DMS 273 treated with DMSO at 0.1 percent for 48 hours (cell line): ENCODE measurements at places on chromosomes 7 and 10.
A peak's percentile ranks its signal among the peaks of the same experiment; 100 is the strongest.

- no peak for DNase-seq
Measured at GRCh38 chr7:42407833-42408232, 170.8 kb upstream of the GLI3 start.

GRCh38 chr10:106592396-106592795 is 572.1 kb downstream of the SORCS1 start:
- DNase-seq = no peak

DNA sequence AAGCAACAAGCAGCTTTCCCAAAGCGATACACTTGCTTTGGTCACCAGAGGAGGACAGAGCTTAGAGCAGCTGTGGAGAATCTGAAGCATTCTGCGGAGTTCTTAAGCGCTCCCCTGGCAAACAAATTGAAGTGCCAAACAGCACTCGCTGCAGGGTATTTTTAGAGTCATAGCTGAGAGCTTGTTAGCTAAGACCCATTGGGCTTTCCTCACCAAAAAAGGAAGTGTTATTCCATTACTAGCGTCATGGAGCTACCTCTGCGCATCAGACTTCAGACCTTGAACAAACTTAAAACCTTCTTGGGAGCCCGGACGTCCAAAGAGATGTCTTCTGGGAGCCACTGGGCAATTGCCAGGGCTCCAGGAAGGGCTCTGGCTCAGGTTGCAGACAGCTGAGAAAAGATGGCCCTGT is 23.2 kb upstream of the BMPR1A start:
- no peak for DNase-seq

GRCh38 chr10:10270126-10271050 is 747.3 kb upstream of the CELF2 start:
- DNase-seq = no peak

GRCh38 chr10:74164716-74165529 is 13.9 kb downstream of the ADK start:
- DNase-seq = no peak

GRCh38 chr10:7505196-7505595 is 94.4 kb upstream of the SFMBT2 start:
- DNase-seq = no peak

DNA sequence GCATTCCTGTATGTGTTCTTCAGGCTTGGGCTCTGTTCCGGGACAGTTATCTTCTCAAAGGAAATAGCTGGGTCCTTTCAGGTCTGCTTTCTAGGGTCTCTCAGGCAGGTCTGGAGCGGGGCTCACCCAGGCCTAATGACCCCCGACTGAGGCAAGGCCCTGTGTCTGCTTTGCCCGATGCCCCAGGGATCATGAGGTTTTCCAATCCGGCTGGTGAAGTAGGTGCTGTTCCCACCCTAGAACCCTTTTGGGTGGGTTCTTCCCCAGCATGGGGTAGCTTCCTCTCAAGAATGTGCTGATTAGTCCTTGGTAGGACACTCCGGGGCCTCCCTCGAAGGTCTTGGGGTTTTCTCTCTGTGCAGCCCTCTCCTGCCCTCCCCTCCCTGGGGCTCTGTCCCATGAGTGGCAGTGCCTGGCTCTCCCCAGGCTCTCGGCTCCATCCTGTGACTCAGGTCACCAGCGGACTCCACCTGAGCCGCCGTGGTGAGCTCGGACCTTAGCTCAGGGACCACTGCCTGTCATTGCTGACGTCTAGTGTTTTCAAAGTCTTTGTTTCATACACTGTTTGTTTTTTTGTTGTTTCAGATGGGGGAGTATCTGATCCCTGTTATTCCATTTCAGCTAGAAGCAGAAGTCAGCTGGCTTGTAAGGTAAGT is 71.0 kb upstream of the NKX6-2 start:
- no peak for DNase-seq

GRCh38 chr10:70648427-70648826 is 23.9 kb upstream of the ADAMTS14 start:
- DNase-seq = no peak

- no peak for DNase-seq
Measured at GRCh38 chr10:24363070-24363469, 154.1 kb downstream of the KIAA1217 start.

GRCh38 chr7:181738-182137 is 10.6 kb upstream of the FAM20C start:
- no peak for DNase-seq

- DNase-seq = no peak
Measured at GRCh38 chr7:116316838-116317628, 106.7 kb downstream of the TES start.

GRCh38 chr7:3568516-3568915 is 267.5 kb downstream of the SDK1 start:
- no peak for DNase-seq

DNA sequence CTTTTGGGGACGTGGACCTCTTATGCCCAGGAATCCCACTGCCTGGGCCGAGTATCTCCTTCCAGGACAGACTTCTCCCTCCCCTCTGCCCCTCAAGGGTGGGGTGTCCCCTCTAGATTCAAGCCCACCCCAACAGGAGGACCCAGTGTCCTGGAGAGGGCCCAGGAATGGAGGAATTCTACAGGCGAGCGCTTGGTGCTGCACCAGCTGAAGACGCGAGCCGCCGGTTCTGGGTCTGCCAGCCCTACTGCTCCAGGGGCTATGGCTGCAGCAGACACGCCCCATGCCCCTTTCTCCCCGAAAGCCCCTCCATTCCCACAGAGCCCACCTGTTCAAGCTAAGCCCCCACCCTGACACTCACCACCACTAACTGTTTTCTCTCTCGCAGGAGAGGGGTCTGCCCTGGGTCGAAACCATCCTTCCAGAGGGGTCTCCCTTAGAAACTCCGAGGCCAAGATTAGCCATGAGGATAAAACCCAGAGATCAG is 8.6 kb downstream of the CRYGN start:
- no peak for DNase-seq

DNA sequence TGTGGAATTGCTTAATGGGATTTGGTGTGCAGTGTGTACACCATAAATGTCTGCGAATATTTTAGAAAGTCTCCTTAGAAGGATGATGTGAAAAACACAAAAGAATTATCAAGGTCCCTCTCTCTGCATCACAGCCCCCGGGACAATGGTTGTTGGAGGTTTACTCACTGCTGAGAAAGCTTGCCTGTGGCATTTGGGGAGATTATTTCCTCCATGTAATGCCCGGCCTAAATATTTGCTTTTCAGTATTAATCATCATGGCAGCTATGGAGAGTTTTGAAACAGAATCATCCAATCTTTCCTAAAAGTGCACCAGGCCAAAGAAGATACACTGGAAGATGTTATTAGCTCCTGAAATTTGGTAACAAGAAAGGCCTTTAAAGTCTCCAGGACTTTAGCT is 113.8 kb upstream of the ADCY1 start:
- DNase-seq = no peak

- DNase-seq = no peak
Measured at GRCh38 chr10:88565072-88565471, 18.0 kb downstream of the RNLS start.

- DNase-seq = peak; percentile 49
Measured at GRCh38 chr7:41698726-41699125, 4.2 kb downstream of the INHBA start.

DNA sequence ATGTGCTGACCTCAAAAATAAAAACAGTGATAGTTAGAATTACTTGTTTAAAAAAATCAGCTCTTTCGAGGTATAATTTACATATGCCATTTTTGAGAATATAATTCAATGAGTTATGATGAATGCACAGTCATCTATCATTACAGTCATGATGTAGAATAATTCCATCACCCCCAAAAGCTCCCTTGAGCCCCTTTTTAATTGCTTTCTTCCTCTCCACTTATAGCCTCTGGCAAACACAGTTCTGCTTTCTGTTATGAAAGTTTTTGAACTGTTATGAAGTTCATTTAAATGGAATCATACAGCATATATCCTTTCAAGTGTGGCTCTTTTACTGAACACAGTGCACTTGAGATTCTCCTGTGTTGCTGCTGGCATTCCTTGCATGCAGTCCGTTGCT is 41.4 kb downstream of the PRTFDC1 start:
- DNase-seq = no peak

GRCh38 chr10:72106154-72106849 is 18.0 kb upstream of the SPOCK2 start:
- no peak for DNase-seq

DNA sequence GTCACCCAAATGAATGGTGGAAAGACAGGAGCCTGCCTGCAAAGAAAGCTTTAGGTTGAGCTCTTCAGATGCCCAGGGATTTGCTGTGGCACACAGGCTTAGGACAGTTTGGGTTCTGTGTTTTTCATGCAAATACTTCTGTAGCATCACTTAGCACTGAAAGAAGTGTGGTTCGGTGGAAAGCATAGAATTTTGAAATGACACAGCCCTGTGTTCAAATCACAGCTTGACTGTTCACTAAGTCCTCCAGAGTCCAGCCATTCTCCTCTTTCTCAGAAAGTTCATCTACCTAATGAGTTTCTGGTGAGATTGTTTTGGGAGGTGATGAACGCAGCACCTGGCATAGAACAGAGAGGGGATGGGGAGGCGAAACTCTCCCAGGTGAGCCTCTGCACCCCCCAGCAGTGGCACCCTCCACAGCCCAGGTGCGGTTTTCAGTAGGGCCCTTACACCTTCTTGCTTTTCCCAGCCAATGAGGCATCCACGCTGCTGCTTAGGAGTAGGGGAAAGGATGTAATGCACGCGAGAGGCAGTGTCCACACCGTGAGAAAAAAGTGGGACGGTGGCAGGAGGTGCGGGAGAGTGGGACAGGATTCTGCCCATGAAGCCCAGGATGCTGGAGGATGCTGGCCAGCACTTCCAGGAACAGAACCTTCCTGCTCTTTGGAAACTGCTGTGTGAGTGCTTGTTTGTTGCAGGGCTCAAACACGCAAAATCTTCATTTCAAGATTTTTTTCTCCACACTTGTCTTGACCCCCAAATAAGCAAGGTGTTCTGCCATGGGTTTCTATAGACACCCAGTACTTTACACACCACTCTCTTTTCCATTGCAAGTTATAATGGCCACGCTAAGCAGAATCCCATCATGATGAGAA is 11.6 kb downstream of the EN2 start:
- DNase-seq = no peak

DNA sequence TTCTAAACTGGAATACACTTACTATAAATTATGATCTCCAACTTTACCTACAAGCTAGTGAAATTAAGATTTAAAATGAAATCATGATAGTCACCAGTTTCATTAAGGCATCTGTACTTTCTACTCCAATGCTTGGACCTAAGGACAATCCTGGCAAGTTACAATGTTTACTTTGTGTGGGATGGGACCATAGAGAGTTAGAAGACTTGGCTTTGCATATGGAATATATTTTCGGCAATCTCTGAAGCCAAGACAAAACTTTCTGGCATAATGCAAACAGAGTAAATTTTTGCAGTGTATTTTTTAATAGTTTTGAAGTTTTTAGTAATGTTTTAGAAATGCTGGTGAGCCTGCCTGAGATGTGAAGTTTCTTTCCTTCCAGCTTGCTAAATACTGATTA is 248.9 kb downstream of the ABCA13 start:
- DNase-seq = no peak

DNA sequence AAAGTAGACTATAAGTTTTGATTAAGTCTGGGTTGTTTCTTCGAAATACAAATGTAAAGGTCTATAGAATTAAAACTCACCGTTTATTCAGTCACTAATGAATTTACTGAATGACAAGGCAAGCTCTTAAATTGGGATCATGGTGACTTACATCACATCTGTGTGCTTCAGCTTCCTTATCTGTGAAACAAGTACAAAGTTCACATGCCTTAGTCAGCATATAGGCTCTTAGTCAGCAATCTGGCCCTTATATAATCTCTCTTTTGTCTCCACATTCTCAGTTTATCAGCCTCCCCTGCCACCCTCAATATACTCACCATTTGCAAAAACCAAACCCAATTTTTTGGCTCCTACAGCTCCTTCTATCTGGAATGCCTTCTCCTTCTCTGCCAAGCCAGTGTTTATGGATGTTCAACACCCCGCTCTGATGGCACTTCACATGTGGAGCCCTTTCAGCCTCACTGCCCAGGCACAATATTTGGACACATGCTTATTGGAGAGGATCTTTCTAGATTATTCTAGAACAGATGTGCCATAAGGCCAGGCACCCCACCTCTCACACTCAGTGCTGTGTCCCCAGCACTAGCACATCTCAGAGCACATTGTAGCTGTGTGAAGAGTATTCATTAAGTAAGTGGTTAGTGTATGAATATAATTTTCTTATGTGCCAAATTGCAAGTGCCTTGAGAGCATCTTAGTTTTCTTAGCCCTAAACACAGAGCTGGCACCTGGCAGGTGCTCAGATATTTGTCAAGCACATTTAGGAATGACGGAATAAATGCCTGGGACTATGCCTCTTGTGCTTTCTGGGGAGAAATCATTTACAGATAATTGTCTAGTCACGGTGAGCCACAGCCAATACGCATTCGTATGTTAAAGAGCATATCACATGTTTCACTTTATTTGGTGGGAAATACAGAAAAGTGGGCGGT is 9.8 kb upstream of the LAMB1 start:
- DNase-seq = no peak

- DNase-seq = no peak
Measured at GRCh38 chr10:99571816-99572215, 39.1 kb downstream of the NKX2-3 start.

- no peak for DNase-seq
Measured at GRCh38 chr10:75294031-75294437, 58.3 kb upstream of the COMTD1 start.

- no peak for DNase-seq
Measured at GRCh38 chr10:104113376-104113956, 8.5 kb upstream of the SFR1 start.

DNA sequence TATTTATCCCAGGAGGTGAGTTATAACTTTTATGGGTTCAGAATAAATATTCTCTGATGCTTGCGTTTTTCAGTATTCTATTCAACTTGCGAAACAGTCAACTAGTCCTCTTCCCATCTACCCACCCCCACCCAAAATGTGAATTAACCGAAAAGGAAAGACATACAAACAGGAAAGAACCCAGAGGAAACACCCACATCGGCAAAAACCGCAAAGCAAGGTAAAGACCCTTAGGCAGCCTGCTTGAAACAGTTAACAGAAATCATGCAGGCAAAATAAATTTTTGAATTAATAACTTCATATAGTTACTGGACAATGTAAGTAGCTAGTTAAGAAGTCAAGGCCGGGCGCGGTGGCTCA is 5.4 kb downstream of the ZC3HAV1 start:
- DNase-seq = no peak

DNA sequence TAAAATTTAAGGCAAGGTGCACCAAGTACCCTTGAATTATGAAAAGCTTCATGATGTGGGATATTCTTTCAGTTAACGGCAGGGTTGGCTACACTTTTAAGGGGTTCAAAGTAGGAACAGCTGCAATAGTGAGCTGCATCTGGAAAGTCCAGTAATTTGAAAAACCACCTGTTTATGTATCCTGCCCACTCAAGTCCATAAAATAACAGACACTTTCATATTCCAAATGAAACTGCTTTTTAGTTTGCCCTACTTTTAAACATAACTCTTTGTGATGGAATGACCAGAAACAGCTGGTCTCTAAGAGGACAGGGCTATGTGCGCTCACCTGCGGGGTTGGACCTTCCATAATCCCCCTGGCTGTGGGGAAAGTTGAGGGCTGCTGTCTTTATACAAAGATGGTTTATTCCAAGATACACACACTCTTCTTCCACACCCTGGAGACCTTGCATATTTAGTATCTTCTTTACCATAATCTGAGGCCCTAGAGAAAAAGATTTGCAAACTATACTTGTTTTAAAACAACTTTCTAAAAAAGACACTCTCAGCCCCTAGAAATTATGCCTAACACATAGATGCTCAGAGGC is 7.4 kb downstream of the CAV1 start:
- DNase-seq = no peak

- no peak for DNase-seq
Measured at GRCh38 chr10:70907637-70908405, 19.5 kb upstream of the PCBD1 start.
